ENCODE measurements at places on chromosomes 1 and 21. TPM values are rescaled to one million over a fixed set of nuclear protein-coding genes. Genes with fewer than 3 reads are reported as not detected.
A peak's percentile ranks its signal among the peaks of the same experiment; 100 is the strongest.

DNA sequence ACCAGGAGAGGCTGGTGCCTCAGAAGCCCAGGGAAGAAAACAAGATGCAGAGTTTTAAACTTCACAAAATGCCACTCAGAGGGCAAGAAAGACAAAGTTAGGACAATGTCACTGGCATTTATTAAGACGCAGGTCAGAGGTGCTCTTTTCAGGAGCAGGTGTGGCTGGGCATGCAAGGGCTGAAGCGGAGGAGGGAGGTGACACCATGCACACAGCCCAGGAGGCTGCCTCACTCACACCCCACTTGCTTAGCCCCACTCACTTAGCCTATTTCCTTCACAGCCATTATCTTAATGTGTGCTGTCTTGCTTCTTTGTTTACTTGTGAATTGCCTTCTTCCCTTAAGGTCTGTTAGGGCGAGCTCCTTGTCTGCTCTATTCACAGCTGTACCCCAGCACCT lies 17.2 kb downstream of the HIVEP3 start:
- no peak for DNase-seq

DNA sequence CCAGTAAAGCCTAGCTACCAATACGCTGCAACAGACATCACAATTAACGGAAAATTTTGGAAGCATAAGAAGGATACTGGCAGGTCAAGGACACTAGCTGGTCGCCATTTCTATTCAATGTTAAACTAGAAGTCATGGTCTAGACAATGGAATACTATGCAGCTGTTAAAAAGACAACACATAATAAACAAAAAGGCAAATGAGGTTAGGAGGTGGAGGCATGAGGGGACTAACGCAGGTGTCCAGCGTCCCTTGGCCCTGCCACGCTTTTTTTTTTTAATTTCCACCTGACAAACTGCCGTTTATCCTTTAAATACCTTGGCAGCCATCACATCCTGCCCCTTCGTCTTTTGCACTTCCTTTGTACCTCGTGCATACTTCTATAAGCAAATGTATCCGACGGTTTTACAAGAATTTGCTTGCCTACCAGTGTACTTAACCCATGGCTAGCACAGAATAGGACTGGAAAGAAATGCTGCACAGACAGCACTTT lies 698 bp upstream of the SLC22A15 start:
- DNase-seq = no peak

DNA sequence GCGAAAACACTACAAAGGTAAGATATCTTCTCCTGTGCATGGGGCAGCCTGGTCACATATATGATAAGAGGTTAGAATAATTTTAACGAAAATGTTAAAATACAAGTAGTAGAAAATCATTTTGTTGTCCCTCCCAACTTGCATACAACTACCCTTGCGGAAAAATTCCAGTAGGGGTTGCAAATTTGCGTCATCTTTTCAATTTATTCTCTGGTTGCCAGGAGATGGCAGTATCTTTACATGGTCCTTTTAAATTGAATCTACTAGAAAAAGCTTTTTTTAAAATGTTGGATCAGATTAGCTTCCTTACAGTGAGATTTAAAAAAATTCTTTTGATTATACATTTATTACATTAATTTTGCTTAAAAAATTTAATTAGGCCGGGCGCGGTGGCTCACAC lies 10.9 kb downstream of the S100PBP start:
- no peak for DNase-seq

DNA sequence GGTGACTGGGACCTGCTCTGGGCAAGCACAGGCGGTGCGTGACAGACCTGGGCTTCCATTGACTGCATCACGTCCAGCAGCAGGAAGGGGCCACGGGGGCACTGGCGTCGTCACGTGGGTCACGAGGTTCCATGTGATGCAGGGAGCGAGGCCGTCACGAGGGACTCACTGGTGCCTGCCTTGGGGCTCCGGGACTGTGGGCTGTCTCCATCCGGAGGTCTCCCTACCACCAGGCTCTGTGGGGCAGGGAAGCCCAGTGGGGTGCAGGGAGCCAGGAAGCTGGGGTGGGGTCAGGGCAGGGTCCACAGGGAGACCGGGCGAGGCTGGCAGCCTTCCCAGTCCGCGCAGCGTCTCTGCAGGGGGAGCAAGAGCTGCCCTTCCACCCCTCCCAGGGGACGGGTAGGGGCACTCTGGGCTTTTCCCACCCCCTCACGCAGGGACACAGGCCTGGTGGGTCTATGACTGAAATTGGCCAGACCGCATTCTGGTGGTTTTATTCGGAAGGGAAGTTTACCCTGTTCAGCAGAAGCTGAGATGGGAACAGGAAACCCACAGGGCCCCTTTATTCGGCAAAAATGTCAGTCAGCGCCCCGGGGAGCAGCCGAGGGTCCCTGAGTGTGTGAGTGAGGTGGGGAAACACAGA lies 416 bp upstream of the TNFRSF14 start:
- DNase-seq = no peak

DNA sequence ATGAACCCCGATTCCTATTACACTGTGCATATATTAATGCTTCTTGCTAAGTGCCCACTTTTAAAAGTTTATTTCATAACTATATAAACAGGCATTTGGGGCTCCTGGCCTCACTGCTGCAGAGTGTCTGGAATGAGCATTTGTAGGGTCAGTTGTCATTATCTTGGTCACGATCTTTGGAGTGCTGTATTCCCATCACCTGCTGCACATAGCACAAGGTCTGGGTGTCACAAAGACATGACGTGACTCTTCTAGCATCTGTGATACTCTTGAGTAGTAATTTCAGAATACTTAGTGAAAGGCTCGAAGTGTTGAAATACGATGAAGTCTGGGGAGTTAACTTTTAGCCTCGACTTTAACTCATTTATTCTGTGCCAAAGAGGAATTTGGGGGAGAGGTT lies 186.4 kb downstream of the FMN2 start:
- DNase-seq = no peak

GRCh38 chr1:164265232-164265631 lies 293.8 kb upstream of the PBX1 start:
- no peak for DNase-seq

DNA sequence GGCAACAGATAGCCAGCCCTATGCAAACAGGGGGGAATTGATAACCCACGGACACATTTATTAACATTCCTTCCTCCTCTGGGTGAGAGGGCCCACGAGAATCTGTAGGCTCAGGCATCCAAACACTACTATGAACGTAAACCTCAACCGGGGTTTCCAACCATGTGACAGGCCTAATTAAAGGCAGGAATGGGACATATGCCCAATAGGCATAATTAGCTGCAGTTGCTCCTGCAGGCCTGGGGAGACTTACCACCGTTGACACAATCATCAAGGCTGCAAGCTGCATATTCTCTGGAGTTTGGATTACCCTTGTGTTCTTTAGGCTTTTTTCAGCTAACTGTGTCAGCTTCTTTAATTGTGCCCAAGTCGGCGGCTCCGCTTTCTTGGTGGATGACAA lies 22.2 kb upstream of the GBP1 start:
- no peak for DNase-seq

MUTYH gene
- total RNA-seq = 37.7 TPM

USP25 gene
- 28.3 TPM for total RNA-seq

DNA sequence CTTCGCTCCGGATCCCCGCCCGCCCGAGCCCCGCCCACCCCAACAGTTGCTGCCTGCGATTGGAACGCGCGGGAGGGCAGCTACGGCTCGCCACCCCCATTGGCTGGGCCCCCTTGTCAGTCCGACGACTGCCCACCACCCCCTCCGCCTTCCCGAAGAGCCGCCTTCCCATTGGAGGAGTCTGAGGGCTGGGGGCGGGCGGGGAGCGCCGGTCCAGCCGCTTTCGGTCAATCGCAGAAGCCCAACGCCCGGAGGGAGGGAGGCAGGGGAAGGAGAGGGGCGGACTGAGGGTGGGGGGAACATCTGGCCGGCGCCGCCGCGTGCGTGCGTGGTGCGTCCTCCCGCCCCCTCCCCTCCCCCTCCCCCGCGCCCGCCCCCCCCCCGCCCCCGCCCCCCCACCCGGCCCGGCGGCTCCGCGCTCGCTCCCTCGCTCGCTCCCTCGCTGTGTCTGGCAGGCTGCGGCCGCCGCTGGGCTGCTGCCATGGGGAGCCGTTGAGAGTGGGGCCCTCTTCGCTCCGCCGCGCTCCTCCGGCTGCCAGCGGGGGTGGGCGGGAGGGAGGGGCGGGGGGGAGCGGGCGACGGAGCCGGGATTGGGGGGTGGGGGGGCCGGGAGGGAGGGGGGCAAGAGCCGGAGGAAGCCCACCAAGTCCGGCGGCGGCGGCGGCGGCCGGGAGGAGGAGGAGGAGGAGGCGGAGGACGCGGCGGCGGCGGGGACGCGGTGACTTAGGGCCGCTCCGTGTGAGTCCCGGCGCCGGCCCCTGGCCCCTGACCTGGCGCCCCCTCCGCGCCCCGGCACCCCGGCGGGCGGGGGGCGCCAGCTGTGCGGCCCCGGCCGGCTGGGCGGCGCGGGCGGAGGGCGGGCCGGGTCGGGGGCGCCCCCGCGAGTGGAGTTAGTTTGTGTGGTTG lies 2.6 kb upstream of the ZBTB18 start:
- peak; percentile 92 for DNase-seq

- no peak for DNase-seq
Observed at GRCh38 chr1:6316240-6317097, 55.6 kb upstream of the GPR153 start.

SH2D2A gene
- total RNA-seq = 17.4 TPM

DNA sequence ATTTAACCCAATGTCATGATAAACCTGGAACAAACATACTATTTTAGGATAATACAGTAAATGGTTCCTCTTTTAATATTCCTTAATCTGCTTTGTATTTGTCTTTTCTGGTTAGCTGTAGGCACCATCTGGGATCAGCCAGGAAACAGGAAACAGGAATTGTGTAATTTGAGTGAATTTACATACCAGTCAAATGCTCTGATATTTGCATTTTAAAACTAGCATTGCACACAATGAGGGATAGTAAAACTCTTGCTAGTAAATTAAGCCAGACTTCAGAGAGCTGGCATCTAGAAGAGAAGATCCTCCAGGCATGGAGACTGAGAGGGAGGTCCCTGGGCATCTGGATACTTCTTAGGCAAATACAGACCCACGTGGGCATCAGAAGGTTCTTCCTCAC lies 103.5 kb downstream of the HMCN1 start:
- DNase-seq = no peak

DNA sequence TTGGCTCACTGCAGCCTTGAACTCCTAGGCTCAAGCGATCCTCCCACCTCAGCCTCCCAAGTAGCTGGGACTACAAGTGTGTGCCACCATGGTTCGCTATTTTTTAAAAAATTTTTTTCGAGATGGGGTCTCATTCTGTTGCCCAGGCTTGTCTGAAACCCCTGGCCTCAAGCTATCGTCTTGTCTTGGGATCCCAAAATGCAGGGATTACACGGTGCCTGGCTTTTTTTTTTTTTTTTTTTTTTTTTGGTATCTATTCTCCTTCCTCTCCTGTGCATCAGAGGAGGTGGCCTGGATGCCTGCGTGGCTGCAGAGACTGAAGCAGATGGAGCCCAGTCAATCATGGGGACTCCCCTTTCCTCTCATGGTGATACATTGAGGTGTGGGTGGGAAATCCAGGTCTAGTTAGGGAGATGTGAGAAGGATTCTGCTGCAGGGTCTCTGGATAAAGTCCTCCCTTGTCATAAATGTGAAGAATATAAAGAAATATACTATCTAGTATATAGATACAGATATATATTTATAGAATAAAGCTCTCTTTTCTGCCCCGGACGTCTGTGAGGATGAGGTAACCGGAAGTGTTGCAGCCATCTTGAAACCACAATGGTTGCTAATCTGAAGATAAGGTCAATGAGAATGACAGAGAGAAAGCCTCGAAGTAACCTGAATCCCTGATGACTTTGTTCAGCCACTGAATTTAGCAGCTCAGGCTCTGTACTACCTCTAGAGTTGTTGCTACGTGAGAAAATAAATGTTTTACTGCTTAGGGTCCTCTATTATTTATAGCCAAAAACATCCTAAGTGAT lies 19.5 kb upstream of the RGSL1 start:
- DNase-seq = peak; percentile 50

DNA sequence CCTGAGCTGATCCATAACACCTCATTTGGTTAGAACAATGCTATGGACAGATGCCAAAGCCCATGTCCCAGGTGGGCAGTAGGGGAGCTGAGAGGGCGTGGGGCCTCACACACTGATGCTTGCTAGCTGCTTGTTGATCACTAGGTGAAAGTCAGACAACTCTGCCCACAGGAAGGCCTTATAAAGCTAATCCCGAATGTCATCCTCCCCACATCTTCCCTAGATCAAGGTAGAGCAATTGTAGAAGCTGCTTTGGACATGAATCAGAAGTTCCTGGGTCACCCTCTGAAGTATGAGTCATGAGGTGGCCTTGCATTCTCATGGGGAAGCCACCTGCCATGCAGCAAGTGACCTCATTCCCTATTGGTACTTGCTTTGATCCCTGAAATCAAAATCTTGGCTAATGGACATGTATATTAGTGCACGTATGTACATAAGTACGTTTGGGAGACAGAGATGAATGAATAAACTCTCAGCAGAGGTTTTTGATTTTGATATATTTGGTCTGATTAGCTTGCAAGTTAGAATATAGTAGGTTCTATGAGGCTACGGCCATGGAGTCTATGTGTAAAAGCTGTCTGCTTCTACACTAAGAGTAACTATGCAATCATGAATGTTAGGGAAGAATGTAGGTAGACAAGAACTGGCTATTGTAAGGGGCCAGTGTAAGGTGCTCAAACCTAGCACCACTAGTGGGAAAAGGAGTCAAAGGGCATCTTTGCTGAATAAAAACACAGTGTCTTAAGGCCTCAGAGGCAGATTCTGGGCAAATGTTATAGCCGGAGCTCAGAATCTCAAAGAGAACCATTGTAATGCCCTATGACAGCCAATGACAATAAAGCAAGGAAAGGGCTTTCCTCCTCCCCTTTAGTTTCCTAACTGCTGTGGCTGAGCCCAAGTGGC lies 52.6 kb downstream of the ABCA4 start:
- no peak for DNase-seq

DNA sequence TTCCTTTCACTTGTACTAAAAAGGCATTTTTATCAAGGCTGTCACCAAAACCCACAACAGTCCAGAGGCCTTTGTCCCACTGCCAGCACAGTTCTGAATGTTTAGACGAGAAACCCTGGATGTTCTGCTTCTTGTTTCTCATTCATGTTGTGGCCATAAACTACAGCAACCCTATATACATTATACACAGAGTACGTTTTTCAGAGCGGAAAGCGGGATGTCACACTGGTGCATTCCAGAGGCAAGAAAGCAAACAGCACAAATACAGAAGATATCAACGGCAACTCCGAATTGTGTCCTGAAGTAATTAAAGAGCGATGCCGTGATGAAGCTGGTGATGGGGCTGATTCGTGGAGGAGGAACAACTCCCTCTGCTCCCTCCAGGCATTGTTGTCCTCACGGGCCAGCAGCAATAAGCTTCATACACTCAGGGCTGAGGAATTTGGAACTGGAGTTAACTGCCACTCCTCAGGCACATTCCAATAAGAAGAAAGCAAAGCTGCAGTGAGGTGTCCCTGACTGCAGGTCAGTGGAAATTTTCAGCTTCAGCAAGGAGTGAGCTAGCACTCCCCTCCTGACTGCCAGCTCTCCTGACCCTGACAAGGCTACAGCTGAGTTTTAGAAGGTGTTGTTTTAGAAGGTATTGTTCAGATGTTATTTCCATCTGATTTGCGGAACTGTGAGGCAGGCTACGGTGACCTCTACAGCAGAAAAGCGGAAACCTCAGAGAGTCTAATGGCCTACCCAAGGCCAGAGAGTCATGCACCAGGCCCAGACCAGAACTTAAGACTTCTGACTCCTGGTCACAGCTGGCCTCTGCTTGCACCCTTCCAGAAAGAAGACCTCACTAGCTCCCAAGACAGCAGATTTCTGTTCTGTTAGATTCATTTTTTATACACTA lies 149.0 kb downstream of the TGFBR3 start:
- no peak for DNase-seq
